Stimulated activated CD4-positive, alpha-beta T cell treated with anti-CD3 and anti-CD28 coated beads, Interleukin-1b, Interleukin-23, amount 100 ng/mL, for 4 hours (primary cell): ENCODE measurements at places on chromosomes 4 and X.

DNA sequence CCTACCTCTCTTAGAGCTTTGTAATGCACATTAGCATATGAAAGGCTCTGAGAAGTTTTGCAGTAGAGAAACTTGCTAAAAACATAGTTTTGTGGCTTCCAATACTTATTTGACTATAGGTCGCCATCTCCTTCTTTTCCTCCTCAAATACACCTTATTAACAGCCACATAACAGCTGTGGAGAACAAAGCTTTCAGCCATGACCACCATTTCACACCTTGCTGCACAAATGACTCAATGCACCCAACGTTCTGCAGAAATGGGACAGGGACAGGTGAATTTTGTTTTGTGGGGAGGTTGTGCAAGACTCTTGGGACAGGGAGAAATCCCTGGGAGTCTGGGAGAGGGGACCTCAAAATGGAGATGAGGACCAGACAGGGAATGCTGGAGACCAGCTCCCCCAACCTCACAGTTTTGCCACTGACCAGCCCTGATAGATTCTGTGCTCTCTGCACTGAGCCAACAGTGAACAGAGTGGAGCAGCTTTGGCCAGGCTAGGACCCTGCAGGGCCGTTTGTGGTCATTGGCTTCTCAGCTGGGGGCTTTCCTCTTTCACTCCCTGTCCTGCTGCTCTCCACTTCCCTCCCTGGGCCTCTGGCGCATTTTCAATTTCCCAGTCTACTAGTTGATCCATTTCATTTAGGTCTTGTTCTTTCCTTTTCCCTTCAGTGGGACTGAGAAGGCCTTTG lies 16.6 kb downstream of the FRMPD3 start:
- no peak for DNase-seq

DNA sequence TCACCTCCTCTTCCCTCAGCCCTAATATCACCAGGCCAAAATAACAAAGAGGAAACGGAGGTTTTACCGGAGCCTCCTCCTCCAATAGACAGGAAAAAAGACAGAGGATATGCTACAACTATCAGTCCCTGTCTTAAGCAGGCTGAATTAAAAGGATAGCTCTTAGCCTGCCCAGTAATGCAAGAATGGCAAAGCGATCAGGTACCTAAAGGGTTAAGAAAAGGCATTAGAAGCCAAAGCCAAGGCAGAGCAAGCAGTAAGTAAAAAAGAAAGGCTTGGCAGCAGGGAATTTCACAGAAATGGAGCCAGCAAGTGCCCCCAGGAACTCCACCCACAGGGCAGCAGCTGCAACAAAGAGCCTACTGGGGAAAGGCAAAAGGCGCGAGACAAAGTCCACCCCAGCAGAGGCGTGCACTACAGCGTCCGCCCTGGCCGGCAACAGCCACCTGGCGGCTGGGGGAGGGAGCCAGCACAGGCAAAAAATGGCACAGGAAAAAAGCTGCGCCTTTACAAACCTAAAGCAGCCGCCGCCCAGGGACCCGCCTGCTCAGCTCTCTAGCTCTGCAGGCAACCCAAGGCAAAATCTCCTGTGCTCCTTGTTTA lies 220.6 kb upstream of the ZC4H2 start:
- no peak for DNase-seq

DNA sequence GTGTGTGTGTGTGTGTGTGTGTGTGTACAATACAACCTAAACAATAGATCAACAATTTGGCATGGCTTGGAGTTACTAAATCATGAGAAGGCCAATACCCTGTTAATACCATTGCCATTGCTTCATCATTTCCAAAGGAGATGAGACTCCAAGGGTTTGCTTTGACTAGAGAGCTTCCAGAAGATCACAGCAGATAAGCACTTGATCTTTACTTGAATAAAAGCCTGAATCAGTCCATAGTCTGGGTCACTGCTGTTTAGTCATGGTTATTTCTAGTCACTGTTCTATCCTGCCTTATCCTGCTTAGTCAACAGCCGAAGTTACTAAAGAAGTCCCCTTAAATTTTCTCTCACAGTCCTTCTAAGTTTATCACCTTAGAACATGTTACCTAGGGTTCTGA lies 58.2 kb downstream of the RAB40AL start:
- no peak for DNase-seq

GRCh38 chrX:120015145-120016067 lies 62.1 kb downstream of the RHOXF2B start:
- no peak for DNase-seq

- no peak for DNase-seq
These were observed 241.2 kb downstream of the EVC2 start for GRCh38 chr4:5467111-5467510.
